ENCODE measurements at places on chromosomes 6 and 20.

- no peak for DNase-seq
Observed at GRCh38 chr6:157555455-157556143, 174.6 kb downstream of the ZDHHC14 start.

DNA sequence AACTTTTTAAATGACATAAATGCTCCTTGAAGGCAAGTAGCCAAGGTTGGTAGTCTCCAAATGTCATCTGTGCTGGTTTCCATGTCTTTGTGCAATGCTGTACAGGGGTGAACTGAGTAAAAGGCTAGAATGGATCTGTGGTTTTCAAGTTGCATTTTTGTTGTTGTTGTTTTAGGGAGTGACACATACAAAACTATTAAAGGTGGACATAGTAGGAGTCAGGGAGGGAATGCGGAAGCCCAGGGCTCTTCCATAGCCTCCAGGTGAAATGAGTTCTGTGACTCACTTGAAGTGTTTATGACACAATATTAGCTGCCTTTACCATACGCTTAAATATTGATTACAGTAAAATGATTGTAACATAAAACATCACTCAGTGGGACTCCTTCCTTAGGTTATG is 22.5 kb upstream of the QKI start:
- DNase-seq = no peak

- no peak for DNase-seq
Observed at GRCh38 chr6:20669571-20670314, 135.5 kb downstream of the CDKAL1 start.

DNA sequence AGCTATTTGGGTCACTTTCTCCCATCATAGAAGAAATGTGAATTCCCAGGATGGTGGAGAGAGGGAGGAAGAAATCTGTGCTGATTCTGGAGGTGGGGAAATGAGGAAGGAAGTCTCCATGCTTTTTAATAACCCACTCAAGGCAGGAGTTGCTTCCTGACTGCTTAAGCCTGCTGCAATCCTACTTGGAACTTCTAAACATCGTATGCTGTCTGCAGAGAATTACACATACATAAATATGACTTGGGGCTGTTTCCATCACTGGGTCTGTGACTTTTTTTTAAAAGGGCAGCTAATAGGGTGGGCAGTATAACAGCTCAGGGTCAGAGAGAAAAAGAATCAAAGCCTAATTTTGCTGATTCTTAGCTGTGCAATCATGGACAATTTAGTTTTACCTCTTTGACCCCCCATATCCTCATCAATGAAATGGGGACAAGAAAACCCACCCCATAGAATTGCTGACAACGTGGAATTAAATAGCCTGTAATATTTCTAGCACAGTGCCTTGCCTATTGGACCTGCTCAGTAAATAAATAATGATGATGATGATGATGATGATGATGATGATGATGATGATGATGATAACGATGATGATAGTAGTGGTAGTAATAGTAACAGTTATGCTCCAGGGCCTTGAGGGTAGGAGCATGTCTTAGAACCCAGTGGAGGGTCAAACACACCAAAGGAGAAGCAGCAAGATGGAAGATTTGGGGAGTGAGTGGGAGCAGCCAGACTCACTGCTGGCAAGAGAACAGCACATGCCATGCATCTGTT is 166.7 kb upstream of the LRFN2 start:
- no peak for DNase-seq

DNA sequence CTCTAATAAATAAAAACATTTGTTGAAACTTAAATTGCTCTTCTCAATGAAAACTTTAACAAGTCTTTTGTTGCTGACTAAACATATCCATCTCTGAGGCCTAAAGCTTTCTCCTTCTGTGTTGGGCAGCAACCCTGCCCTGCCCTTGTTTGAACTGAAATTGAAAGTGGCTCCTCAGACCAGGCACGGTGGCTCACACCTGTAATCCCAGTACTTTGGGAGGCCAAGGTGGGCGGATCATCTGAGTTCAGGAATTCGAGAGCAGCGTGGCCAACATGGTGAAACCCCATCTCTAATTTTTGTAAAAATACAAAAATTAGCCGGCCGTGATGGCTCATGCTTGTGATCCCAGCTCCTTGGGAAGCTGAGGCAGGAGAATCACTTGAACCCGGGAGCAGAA is 29.2 kb upstream of the GNRH2 start:
- no peak for DNase-seq

GRCh38 chr6:114216789-114217467 is 125.9 kb downstream of the HS3ST5 start:
- no peak for DNase-seq

DNA sequence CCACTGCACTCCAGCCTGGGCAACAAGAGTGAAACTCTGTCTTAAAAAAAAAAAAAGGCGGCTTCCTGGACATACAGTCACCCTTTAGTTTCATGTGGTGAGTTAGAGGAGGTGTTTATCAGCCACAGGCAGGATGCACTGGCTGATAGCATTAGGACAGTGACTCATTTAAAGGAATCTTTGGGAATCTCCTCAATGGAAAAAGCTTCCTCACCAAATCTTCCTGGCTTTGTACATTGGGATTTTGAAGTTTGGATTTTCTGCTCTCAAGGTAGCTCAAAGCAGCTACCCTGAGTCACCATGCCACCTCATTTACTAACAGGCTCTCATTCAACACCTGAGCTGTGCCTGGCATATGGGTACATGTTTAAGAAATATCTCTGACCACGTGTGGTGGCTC is 20.2 kb downstream of the PRPH2 start:
- DNase-seq = no peak
